ENCODE measurements at places on chromosomes 7 and 10.

- no peak for DNase-seq
Measured at GRCh38 chr10:71802715-71803488, 29.6 kb upstream of the VSIR start.

GRCh38 chr7:28069807-28070206 is 110.8 kb downstream of the JAZF1 start:
- DNase-seq = no peak

DNA sequence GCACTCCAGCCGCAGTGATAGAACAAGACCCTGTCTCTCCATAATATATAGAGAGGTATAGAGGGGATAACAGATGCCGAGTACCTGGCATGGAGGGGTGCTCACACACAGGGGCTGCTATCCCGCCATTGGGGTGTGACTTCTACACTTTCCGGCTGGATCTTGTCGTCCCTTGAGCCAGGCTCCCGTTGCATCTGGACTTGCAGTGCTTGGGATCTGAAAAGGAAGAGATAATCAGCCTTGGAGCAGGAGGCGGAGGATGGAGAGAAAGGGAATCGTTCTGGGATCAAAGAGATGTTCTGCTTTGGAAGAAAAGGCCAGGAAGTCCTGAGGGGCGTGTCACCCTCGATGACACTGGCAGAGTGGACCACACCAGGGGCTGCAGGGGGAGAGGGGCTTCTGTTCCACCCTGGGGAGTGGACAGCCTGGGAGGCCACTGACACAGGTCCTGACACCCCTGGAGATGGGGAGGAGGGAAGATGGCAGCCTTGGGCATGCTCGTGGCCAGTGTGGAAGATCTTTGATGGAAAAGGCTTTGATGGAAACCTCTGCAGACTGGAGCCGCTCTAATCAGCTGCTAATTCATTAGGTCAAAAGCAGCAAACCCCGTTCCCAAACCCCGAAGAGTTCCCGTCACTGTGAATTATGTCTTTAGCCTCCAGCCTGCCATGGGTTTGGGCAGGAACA is 85.1 kb downstream of the CARD11 start:
- DNase-seq = no peak

- DNase-seq = no peak
Measured at GRCh38 chr10:26221541-26221940, 5.0 kb downstream of the GAD2 start.

DNA sequence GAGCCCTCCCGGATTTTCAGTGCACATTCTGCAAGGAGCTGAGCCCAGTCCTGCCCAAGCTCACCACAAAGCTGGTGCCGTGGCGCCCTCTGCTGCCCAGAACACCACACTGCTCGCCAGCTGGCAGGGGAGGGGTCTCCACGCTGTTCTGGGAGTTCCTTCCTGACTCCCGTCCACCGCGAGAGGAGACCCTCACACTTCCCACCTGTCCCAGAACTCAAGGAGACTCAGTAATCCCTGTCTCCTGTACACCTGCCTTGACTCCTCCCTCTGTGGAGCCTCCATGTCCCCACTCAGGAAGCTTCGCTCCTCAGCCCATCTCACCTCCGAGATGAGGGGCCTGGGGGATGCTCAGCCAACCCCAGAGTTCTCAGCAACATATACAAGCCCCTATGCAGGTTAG is 11.3 kb downstream of the C10orf105 start:
- no peak for DNase-seq

- DNase-seq = no peak
Measured at GRCh38 chr7:117405519-117405918, 21.8 kb downstream of the ASZ1 start.

Data from HS-27A (cell line).